ENCODE measurements at places on chromosomes 16 and 17.
A peak's percentile ranks its signal among the peaks of the same experiment; 100 is the strongest.

- DNase-seq: no peak
Measured at GRCh38 chr16:58077796-58078195, 51.4 kb downstream of the CFAP20 start.

DNA sequence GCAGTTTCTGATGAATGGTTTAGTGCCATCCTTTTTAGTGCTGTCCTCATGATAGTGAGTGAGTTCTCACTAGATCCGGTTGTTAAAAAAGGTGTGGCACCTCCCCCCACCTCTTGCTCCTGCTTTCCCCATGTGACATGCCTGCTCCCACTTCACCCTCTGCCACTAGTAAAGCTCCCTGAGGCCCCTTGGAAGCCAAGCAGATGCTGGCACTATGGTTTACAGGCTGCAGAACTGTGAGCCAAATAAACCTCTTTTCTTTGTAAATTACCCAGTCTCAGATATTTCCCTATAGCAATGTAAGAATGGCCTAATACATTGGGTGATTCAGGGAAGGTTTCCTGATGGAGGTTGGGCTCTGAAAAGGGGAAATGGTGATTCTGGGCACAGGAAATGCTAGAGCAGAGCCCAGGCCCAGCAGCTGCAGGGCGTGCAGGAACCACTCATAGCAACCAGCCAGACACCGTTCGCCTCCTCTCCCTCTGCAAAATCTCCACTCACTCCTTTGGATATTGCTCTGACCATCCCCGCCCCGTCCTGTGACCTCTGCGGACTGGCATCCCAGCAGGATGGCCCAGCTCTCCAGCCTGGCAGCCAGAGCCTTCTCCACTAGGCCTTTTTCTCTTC is 2.6 kb upstream of the ADORA2B start:
- DNase-seq: no peak

DNA sequence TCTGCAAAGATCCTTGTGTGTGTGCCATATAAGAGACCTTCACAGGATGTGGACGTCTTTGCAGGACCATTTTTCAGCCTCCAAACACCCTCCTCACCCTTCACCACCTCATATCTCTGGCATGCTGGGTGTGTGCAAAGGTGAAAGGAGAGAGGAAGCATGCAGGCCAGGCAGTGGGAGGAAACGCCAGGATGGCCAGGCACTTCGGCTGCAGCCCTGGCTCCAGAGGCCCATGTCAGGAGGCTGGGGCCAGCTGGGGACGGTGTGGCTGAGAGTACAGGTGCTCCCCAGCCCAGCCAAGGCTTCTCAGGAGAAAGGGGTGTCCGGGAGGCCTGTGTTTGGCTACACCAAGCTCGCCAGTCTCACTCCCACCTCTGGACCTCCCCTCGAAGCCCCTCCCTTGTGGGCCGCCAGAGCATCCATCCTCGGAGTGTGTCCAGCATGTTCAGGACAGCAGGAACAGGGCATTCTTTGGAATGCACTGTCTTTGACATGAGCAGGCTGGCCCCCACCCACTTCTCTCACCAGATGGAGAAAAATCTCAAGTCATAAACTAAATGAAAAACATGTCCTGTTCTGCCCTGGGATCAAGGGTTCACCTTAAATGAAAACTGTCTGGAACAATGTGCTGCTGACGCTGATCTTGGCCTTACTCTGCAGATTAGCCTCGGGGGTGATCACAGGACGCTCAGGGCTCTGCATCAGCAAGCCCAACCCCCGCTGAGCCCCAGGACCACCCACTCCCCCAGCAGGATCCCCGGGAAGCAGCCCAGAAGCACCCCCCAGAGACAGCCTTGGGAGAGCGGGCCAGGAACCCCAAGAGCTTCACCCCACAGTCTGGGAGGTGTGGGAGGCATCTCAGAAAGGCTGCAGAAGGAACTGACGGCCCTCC is 15.9 kb downstream of the PEMT start:
- no peak for DNase-seq

DNA sequence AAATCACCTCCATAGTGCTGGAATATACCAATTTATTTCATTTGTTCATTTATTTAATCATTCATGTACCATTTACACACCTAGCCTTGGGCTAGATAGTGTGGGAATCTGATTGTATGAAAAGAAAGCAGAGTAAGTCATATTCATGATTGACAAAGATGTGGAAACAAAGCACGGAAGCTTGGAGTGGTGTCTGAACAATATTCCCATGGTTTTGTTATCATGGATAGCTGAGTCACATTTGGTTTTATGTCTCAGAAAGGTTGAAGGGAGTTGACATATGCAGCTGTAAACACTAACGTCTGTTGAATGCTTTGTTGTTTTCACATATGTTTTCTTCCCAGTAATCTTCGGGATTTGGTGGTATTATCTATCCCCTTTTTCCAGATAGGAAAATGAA is 76.6 kb downstream of the MAP2K4 start:
- DNase-seq: no peak

GRCh38 chr16:54503856-54504219 is 217.3 kb upstream of the IRX3 start:
- DNase-seq: no peak

GRCh38 chr16:48450367-48450766 is 65.2 kb upstream of the SIAH1 start:
- no peak for DNase-seq

DNA sequence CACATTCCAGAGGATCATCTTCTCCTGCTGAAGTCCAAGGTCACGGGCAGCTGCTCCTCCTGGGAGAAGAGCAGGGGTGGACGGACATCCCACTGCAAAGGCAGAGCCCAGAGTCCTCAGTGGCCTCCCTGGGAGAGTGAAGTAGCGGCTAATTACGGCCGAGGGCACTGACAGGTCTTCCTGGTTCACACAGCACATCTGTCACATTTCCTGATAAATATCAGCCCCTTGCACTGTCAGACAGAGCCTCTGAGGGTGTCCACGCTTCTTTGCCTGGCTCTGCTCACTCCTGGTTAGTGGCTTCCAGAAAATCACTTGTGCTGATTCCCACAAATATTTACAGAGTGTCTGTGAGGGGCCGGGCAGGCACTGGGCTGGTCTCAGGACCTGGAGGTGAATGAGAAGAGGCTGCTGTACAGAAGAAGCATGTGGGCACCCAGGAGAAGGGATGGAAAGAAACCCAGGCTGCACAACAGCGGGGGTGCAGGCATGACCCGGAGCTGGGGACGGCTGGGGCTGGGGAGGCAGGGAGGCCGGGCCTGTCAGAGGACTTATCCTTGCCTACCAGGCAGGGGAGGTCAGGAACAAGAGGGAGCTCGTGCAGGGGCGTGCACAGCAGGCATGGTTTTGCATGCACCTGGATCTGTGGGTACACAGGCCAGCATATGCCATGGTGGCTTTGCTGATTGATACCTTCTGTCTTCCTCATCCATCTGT is 258.2 kb upstream of the TNRC6C start:
- DNase-seq: no peak

GRCh38 chr17:76781056-76781982 is 43.4 kb downstream of the MFSD11 start:
- no peak for DNase-seq

DNA sequence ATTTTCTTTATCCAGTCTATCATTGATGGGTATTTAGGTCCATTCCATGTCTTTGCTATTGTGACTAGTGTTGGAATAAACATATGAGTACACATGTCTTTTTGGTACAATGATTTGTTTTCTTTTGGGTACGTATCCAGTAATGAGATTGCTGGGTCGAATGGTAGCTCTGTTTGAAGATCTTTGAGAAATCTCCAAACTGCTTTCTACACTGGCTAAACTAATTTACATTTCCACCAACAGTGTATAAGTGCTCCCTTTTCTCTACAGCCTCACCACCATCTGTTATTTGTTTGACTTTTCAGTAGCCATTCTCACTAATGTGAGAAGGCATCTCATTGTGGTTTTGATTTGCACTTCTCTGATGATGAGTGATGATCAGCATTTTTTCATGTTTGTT is 103.7 kb downstream of the GOSR1 start:
- no peak for DNase-seq

GRCh38 chr17:30831663-30832437 is at the start of gene ATAD5:
Gene ATAD5, plus strand, starts transcription at chr17:30831966. Its CDS starts 382 bp downstream, at chr17:30832348.
- DNase-seq: peak; percentile 89

- DNase-seq: peak; percentile 50
Measured at GRCh38 chr17:3964203-3965117, at the start of gene ATP2A3. Gene ATP2A3, minus strand, starts transcription at chr17:3964437. Its CDS starts 146 bp downstream, at chr17:3964291.

- no peak for DNase-seq
Measured at GRCh38 chr17:42928714-42929496, 28.3 kb downstream of the G6PC1 start.

- DNase-seq: no peak
Measured at GRCh38 chr17:68297195-68297594, 5.9 kb downstream of the ARSG start.

DNA sequence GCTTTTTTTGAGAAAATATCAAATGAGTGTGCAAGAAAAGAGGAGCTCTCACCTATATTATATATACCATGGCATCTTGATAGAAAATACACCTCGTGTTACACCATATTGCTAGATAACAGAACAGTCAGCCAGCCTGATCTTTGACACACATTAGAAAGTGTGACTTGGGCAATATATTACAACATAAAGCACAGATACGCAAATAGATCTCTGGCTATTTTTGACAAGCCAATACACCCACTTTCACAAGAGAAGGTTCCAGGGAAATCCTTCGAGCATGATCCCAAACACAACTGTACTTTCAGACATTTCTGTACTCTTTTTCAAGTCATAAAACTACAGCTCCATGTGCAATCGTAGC is 9.4 kb downstream of the GGA2 start:
- no peak for DNase-seq

GRCh38 chr16:56626685-56627084 is 1.1 kb downstream of the MT1E start:
- no peak for DNase-seq

DNA sequence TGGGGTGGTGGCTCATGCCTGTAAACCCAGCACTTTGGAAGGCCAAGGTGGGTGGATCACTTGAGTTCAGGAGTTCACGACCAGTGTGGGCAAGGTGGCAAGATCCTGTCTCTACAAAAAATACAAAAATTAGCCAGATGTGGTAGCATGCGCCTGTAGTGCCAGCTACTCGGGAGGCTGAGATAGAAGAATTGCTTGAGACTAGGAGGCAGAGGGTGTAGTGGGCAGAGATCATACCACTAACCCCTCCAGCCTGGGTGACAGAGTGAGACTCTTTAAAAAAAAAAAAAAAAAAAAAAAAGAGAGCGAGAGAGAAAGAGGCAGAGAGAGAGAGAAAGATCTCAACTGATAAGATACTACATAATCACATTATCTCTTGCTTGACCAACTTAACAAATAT is 45.9 kb downstream of the KANSL1 start:
- no peak for DNase-seq

DNA sequence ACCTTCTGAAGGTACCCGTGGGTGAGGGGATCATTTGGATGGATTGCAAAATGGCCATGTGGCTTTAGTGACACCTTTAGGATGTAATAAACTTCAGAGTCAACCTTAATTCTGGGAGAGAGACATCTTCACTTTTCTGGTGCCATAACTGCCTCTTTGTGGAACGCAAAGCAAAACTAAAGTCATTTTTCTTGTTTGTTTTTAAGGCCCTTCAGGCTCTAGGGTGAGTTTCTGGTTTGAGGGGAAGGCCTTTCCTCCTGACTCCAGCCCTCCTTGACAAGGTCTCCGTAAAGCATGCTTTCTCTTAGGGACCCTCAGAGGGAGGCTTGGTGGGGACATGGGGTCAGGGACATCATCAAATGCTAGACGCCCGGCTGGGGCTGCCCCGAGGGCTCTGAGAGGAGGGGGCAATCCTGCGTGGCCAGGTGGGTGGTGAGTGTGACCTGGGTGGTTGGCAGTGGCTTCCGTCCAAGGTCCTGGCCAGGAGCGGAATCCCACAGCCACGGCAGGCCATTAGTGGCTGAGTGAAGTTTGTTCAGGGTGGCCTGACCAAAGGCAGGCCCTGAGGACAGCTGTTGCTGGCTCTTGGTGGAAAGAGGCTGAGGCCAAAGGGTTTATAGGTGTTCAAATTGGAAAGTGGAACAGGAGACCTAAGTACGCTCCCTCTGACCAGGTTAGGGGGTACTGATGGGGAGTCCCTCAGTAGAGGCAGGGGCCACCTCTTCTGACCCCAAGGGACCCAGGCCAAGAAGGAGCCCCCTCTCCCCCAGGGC is 112.2 kb downstream of the METRNL start:
- DNase-seq: no peak

GRCh38 chr16:11163761-11164261 is 92.2 kb downstream of the SOCS1 start:
- DNase-seq: no peak

DNA sequence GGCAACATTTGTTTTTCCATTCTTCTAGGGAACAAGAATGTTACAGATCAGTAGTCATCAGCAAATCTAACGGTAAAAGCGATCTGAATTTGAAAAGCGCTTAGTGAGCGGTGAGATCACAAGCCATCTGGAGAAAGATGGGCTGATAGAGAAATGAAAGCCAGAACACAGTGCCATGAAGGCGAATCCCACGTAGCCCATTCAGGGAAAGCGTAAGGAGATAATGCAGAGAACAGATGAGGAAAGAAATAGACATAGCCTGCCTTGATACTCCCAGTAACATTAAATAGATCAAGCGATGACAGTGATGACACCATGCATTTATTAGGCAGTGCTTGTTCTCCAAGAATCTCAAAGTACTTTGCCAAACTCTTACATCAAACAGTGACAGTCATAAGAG is 183.1 kb upstream of the PSMD7 start:
- DNase-seq: no peak

DNA sequence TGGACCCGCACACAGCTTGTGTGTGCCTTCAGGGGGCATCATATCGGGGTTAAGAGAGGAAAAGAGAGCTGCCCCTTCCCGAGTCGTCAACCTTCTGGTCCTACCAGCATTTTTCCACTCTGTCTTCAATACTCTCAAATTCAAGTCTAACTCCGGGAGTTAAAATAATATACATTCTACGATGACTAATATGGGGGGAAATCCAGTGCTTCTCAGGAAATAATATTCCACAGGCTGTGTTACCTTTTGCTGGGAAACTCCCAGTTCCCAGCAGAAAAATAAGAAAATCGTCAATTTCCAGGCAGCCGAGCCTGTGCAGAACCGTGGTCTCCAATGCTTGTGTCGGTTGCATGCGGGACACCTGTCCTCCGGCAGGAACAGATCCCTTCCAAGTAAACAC is 105.0 kb upstream of the FOXF1 start:
- no peak for DNase-seq

- DNase-seq: no peak
Measured at GRCh38 chr16:88681084-88681680, 5.1 kb downstream of the SNAI3 start.

DNA sequence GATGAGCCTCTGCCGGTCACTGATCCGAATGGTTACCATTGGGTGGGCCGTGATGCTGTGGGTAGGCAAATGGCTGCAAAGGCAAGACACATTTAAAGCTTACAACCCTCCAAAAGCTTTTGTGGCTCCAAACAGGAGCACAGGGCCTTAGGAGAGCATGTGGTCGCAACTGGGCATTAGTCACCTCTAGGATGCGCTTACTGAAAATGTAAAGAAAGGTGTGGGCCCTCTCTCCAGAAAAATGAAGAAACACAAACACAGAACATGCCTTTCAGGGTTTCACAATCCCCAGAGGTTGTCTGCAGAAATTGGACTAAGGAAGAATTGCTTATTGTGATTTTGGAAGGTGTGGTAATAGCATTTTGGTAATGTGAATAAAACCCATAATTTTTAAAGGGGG is 86.7 kb upstream of the ATP2A3 start:
- DNase-seq: no peak

GRCh38 chr17:48110761-48111160 is 3.2 kb downstream of the SNX11 start:
- no peak for DNase-seq

Data from NCI-H1105 treated with DMSO at 0.1 percent for 48 hours (cell line).